ENCODE measurements at places on chromosomes 4 and X.

- DNase-seq = no peak
Measured at GRCh38 chr4:150021483-150021882, 56.8 kb upstream of the DCLK2 start.

DNA sequence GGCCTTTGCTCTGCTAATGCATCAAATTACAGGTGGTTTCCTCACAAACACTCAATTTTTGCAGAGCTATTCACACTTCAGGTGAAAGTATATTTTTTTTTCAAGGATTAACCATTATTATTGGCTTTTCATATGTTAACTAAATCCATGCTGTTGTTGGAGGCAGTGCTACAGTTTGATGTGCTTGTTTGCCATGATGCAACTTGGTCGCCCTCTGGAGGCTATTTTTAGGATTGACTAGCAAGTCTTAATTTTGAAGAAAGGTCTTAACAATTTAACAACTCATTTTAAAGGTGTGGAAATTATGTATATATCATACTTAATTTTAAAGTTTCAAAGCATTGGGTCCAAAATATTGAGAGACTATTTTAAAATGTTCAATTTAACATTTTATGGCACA is 168.8 kb upstream of the FAM47A start:
- peak; percentile 6 for DNase-seq

DNA sequence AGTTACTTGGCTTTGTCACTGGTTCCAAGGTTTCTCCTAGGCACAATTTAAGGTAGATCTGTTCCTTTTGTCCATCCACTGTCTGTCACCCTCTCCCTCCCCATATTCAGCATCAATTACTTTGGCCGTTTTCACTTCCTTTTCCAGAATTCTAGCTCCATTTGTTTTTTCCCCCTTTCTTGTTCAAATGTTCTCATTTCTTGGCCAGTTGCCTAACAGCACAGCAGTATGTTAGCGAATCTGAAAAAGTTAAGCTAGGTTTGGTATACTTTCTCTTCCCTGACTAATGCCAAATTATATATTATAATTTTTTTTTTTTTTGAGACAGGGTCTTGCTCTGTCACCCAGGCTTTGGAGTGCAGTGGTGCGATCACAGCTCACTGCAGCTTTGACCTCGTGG is 409.1 kb upstream of the TEX13C start:
- no peak for DNase-seq

DNA sequence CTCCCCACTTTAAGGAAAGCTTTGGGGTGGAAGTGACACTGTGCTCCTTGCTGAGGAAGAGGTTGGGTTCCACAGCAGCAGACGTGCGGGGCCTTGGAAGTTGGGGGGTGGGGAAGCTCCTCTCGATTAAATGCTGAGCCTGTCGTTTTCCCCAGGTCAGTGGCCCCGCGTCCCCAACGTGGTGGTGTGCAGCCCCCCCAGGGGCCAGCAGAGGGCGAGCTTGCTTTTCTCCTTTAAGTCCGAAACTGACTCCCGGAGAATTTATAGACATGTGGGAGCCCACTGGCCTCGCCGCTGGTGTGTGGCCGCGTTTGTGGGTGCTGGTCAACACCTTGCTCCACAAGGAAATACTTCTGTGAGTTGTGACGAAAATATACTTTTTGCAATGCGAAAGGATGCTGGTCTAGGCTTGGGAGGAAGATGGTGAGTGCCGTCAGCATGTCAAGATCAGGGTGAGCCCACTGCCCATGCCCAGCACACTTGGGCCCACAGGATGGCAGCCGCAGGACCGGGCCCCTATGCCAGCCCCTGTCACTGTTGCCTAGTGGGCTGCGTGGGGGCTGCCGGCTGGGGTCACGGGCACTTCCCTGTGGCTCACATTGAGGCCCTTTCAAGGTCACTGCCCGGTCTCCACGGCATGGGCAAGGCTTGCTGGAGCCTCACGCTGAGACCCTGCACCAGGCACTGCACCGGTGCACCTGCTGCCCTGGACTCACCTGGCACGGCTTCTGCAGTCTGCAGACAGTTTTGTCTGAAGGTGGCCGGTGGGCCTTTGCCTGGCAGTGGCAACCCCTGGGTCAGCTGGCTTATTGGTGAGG is 9.4 kb downstream of the UVSSA start:
- DNase-seq = peak; percentile 78

GRCh38 chrX:48488034-48488433 is 12.0 kb downstream of the FTSJ1 start:
- no peak for DNase-seq

DNA sequence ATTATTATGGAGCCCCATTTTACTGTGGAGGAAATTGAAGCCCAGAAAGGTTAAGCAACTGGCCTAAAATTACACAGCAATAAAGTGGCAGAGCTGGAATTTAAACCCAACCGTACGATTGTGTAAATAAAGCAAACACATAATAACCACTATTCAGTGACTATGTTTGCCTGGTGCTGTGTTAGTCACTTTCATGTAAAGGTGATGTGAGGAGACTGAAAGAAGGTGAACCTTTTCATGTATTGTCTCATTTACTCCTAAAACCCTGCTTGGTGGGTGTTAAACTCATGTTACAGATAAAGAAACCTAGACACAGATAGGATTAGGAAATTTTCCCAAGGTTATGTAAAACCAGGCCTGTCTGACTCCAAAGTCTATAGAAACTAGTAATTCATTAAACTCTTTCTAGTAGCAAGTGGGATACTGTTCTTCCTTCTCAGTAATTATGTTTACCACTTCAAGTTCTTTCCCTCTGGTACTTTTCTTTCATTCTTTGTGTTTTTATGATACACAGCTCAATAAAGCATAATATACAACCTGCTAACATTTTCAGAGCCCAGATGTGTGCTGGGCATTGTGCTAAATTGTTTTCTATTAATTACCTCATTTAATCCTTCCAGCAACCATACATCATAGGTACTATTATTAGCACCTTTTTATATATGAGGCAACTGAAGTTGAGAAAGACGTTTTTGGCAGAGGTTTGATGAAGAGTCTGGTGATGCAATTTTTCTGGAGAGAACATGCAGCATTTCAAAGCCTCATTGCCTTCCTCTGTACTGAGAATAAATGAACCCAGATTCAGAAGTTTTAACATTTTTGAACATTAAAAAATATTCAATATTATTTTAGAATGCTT is 202.7 kb downstream of the SPRY1 start:
- DNase-seq = peak; percentile 32

DNA sequence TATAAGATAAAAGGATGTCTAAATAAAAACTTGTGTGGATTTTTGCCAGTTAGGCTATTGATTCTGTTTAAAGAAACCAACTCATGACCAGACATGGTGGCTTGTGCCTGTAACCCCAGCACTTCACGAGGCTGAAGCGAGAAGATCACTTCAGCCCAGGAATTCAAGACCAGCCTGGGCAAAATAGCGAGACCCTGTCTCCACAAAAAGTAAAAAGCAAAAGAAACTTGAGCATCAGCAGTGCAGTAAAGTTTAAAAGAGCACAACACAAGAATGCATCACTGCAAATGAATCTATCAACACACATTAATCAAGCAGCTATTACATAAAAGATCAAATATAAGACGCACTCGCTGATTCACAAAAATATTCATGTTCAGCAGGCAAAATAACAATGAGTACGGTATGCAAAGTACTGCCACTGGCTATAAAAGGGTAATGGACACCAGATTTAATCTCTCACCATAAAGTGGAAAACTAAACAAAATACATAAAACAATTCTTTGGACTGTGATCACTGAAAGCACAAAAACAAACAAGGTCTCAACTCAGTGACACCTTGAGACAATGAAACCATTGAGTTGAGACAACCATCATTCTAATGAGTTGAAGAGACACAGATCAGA is 41.3 kb downstream of the LRBA start:
- no peak for DNase-seq

GRCh38 chrX:36573720-36574119 is 434.4 kb upstream of the FAM47C start:
- no peak for DNase-seq

DNA sequence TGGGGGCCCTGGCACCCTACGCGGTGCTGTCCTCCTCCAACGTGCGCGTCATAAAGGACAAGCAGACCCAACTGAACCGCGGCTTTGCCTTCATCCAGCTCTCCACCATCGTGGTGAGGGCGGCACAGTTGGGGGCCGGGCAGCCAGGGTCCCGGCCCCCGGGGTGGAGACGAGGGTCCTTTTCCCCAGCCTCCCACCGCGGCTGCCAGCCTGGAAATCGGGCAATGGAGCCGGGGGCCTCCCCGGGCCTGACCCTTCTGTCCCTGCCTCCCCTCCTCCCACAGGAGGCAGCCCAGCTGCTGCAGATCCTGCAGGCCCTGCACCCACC is 13.7 kb upstream of the UBA1 start:
- no peak for DNase-seq

GRCh38 chr4:158728236-158728635 is 5.0 kb upstream of the PPID start:
- DNase-seq = no peak

DNA sequence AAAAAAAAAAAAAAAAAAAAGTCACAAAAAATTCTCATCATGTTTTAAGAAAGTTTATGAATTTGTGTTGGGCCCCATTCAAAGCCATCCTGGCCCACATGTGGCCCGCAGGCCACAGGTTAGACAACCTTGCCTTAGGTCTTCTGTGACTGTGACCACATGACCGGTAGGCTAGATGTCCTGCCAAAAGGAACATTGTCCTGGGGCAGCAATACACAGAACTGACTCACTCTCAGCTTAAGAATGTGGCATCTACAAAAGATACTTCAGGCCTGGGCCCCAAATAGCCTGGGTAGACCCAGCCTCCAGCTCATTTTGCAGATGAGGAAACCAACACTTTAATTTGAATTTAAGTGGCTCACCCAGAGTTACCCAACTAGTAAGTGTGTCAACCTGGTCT is 10.0 kb downstream of the AWAT2 start:
- DNase-seq = peak; percentile 42

DNA sequence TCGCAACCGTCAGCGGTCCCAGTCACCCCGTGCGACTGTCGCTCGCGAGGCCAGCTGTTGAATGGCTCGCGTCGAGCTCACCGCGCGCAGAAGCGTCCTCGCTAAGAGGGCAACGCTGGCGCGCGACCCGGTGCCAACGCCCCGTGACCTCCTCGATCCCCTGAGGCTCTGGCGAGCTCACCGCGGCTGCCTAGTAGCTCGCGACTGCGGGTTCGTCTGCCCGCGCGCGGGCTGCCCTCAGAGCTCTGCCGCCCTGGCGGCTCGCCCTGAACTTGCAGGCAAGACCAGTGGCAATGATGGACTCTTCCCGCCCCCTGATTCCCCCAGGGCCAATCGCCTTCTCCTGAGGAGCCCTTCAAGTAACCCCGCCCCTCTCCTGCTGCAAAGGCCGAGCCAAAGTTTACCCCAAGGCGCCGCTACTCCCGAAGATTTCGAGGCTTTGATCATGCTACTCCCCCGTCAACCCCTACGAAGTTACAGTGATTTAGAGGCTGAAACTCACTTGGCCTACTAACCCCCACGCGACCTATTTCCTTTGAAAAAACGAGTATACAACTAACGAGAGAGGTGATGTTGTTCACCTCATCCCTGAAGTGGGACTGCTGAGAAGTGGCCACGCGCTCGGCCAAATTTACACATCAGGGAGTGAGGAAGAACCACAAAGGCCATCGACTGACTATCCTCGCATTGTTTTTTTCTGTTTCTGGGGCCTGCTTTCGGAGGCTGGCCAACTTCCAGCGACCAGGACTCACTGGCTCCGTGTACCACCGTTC is 37.5 kb downstream of the PGRMC1 start:
- DNase-seq = peak; percentile 64

GRCh38 chrX:45781901-45782553 is 581.4 kb upstream of the DIPK2B start:
- DNase-seq = peak; percentile 56

DNA sequence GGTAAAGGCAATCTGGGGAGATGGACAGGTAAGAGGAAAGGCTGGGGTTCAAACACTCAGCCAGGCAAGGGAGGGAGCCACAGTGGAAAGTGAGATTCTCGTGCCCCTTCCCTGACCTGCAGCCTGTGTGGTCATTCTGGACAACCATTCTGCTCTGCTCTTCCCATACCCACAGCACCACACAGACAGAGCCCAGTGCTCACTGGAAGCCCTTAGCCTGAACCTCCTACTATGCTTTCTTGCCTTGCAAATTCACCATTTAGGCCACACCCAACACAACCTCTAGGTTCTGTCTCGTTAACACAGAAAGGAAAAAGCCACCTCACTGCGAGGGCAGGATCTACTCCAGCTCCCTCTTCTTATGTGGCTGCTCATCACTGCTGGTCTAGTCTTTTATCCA is 92.7 kb downstream of the SHISA3 start:
- no peak for DNase-seq

DNA sequence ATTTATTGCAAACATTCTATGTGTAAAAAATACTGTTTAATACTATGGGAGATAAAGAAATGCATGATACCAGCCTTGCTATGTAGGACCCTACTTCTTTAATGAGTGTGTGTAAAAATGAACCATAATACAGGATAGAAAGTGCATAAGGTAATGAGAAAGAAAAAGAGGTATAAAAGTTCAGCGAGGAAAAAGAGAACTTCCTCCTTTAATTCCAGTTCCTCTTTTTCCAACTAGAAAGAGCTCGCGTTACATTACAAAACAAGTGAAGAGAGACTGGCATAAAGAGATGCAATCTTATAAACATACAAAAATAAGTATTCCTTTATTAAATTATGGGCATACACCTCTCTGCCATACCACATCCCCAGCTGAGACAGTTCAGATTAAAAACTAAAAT is 77.4 kb downstream of the ANKRD17 start:
- DNase-seq = no peak

DNA sequence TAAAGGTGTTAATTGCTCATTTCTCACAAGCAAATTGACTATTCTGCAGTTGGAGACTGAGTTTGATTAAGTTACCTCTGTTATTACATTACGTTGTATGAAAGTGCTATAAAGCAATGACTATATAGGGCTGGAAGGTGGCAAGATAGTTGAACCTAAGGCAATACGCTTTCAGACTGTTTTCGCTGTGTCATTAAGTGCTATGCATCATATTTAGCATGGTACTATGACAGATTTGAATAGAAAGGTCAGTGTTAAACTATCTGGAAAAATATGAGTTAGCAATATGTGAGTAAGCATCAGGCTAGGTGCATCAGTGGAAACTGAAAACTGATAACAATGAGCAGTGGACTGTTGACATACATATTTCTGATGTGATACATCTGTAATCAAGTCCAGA is 206.0 kb upstream of the ARHGAP24 start:
- no peak for DNase-seq

DNA sequence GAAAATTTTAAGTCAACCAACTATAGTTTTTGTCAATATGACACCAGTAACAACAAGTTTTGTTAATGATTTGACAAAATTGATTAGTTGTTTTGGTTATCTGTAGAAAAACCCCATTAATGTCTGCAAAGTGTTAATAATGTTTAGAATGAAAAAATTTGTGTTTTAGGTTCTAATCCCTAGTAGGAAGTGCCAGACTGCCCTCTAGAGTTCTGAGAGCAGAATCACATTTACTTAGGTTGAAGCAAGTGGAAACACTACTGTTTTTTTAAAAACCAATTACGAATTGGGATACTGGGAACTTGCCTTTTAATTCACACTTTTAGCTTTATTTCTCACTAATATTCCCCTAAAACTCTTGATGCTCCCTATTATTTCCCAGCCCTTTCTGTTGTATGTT is 101.1 kb upstream of the CYLC1 start:
- no peak for DNase-seq

Measured in AG20443 (cell line).